ENCODE measurements at places on chromosomes 6 and 20. TPM values are rescaled to one million over a fixed set of nuclear protein-coding genes. Genes with fewer than 3 reads are reported as not detected.

Gene SIRPB2
- 2.4 TPM for total RNA-seq

Gene SLC52A3
- 0.78 TPM for total RNA-seq

GRCh38 chr20:53658973-53659372, 65.3 kb upstream of the ZNF217 start:
- no peak for DNase-seq

Gene EYS
- not detected for total RNA-seq

Gene PBX2
- total RNA-seq: 54.8 TPM

- peak; percentile 84 for DNase-seq
Observed at GRCh38 chr6:30942338-30943060, 1.7 kb downstream of the MUCL3 start.

Gene RAET1L
- not detected for total RNA-seq

GRCh38 chr20:32089637-32090362, 19.7 kb upstream of the TM9SF4 start:
- DNase-seq: no peak

- no peak for DNase-seq
Observed at GRCh38 chr6:7254980-7255835, 57.8 kb downstream of the SSR1 start.

DNA sequence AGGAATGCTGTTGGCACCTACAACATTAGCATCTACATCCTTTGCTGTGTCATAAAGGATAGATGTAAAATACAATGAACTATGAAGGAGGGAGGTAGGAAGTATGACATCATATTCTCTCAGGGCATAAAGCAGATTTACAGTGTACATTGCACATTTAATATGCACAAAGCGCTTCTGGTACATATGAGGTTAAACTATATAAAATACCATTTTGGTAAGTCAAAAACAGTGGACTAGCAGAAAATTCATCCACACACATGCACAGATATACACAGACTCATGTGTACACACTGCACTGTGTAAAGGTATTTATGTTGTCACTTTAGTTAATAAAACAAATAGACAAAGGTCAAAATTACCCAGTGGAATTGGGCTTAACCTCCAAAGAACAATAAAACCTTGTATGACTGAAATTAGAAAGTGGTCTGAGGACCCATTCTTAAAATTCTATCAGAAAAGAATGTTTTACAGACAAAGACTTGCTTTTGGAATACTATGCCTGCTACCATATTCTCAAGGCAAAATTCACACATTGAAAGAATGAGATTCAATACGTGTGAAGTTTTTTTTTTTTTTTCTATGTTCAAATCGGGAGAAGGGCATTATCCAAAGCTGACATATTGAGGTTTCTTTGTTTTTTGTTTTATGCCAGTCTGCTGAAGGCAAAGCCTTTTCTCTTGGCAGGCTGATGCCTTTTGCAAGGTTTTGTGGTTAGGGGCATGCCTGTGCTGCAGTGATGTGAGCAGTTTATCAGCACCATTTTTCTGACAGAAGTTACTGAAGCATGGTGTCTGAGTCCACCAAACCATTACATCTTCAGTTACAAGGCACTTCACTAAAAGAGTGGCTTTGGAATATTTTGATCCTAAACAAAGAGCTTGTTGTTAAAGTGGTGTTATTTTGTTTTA, 199.0 kb downstream of the PLCB1 start:
- no peak for DNase-seq

Gene COL12A1
- total RNA-seq: 146 TPM

DNA sequence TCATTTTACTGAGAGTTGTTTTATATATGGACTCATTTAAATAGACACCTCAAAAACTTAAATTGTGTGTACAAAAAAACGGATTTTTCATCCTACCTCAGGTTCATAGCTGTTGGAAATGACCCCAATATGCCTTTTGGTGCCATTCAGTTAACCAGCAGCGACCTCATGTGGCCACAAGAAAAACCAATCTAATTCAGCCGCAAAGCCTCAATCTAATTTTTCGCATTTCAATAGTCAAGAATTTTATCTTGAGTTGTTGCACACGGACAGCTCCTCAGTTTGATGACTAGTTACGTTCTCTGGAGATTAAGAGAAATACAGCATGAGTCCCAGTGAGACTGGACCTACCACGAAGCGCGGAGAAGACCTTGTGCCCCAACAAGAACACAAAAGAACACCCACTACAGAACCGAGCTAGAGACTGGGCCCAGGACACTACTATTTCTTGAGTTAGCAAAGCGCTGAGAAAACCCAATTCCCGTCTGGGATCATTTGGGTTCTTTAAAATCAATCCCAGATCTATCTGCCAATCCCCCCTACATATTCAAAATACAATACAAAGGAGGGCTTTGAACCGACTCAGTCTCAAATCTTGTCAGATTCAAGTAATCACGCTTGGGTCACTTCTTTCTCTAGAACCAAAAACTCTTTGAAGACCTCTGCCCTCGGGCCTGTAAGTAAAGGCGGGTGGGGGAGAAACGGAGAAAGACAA, 1.1 kb downstream of the TCP11 start:
- DNase-seq: peak; percentile 66
